Amniotic epithelial cell (primary cell): ENCODE measurements at places on chromosomes 16 and 17.

DNA sequence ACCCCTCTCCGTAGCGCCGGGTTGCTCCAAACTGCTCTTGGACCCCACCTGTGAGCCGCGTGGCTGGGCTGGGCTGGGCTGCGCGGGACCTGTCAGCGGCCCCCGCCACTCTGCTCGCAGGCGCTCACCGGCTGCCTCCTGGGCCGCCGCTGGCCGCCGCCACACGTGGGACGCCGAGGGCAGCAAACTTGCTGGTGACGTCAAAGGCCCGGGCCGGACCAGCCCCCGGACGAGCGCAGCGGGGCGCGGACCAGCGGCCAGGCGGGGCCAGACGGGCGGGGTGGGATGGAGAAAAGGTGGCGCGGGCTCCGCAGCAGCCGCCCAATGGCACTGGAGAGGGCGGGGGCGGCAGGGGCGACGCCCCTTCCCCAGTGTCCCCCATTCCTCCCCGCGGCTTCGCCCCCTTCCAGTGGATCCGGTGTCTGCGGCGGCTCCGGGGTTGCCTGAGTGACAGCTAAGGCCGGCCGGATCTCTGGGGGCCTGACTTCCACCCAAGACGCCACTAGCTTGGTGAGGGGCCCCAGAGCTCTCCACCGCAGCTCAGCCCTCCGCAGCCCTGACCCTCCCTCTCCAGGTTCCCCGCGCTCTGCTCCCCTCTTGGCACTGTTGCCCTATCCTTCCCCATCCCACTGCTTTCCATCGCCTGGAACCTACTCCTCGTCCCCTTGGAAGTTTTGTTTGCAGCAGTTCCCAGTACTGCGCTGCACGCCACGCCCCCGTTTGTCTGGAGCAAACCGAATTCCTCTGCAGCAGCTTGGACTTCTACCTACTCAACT, at the start of gene HS3ST3A1:
TSS of gene HS3ST3A1 (minus strand) at position 154 of the 776 bp plus-strand sequence. CDS start 800 bp downstream, outside the sequence.
- peak; percentile 84 for DNase-seq

GRCh38 chr16:48559462-48560211, 50.3 kb downstream of the N4BP1 start:
- DNase-seq: no peak

DNA sequence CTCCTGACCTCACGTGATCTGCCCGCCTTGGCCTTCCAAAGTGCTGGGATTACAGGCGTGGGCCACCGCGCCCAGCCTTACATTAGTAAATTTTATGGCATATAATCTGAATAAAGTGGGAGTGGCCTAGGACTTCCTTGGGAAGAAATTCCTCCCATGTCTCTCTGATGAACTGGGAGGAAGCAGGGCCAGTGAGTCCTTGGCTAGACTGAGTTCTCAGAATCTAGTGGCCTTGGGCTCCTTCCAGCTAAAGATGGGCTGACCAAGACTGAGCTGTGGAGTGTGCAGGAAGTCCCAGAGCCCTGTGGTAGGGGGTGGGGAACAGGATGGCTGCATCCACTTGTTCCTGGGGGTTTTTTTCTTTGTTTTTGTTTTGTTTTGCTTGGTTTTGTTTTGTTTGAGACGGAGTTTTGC, 10.0 kb upstream of the NAGLU start:
- DNase-seq: peak; percentile 36

GRCh38 chr17:1762901-1763898, 1.3 kb downstream of the SERPINF1 start:
- DNase-seq: peak; percentile 70

DNA sequence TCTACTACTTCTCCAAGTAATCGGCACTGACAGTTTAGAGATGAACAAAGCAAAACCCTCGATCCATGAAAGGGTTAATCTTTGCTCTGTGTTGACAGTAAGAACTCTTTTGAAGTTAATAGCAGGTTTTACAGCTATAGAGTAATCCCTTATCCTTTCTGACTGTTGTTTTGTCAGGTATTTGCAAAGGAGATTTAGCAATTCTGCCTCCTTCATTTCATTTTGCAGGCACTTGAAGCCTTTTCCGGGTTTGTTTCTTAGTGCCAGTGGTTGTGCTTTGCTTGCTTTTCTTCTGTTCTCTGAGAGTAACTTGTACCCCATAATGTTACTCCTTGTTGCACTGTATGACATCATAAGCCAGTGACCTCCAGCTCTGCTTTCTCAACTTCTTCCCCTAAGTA, 64.5 kb downstream of the TANGO6 start:
- peak; percentile 17 for DNase-seq

GRCh38 chr16:7257016-7257415, 75.6 kb upstream of the RBFOX1 start:
- DNase-seq: no peak

DNA sequence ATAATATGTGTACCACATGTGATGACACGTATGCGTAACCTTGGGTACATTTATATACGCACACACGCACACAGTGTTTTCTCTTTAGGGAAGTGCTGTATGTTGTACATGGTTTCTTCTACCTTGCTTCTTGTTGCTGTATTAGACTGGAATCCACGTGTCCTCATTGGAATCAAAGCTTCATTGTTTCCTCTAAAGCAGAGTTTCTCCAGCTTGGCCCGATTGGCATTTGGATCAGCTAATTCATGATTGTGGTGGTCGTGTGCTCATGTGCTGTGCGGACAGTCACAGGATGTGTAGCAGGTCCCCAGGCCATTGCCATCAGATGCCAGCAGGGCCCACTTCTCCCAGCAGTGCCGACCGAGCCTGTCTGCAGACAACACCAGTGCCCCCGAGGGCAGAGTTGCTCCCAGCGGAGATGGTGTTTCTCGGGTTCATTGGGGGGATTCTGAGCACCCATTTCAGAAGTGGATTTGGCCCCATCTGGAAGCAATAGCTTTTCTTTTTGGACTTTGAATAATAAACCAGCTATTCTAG, 148.4 kb downstream of the RPTOR start:
- no peak for DNase-seq

DNA sequence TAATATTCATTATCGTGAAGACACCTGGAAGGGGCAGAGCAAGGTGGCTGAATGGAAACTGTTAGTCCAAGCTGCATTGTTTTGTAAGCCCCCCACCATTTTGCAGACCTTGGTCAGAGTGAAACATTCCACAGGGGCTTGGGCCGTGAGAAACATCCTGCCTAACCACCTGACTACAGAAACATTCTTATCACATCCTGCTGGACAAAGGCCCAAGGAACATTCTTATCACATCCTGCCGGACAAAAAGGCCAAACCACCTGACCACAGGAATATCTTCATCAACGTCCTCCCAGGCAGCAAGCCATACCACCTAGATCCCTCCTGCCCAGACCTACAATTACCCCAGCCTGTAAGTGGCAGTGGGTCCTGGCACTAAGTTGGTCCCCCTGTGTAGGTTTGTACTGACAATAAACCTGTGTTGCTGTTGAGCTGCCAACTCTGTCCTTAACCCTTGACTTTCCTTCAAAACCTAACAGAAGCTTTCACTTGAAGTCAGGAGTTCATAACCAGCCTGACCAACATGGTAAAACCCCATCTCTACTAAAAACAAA, 19.6 kb downstream of the ATF7IP2 start:
- DNase-seq: peak; percentile 94

GRCh38 chr16:55526441-55526840, 17.6 kb downstream of the LPCAT2 start:
- DNase-seq: no peak

DNA sequence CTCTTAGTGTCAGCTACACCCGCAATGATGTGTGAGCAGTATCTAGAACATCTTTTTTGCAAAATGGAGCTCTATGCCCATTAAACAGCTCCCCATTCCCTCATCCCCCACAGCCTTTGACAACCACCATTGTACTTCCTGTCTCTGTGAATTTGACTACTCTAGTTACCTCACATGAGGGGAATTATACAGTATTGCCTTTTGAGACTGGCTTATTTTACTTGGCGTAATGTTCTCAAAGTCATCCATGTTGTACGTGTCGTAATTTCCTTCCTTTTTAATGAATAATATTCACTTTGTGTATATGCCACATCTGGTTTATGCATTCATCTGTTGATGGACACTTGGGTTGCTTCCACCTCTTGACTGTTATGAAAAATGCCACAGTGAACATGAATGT, 23.2 kb upstream of the CCL22 start:
- DNase-seq: no peak

- no peak for DNase-seq
Measured at GRCh38 chr17:64339516-64340490, 50.9 kb downstream of the PECAM1 start.

- no peak for DNase-seq
Measured at GRCh38 chr16:86376837-86377236, 133.5 kb upstream of the FOXF1 start.

GRCh38 chr17:2084036-2084765, 29.3 kb downstream of the HIC1 start:
- DNase-seq: no peak

- peak; percentile 63 for DNase-seq
Measured at GRCh38 chr17:34990921-34991365, 10.6 kb downstream of the LIG3 start.

DNA sequence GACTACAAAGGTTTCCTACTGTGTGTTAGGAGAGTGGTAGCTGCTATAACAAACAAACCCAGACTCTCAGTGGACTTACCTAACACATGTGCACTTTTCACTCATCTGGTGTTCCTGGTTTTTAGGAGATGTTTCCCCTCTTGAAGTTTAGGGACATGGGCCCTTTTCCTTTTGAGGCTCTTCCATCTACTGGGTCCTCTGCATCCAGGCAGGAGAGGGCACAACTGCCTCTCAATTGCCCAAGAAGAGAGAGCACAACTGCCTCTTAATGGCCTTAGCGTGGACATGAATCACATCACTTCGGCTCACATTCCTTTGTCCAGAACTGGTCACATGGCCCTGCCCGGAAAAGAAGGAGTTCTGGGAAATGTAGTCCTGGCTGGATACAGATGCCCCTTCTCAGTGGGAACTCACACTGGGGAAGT, 9.8 kb upstream of the TNRC6C start:
- DNase-seq: peak; percentile 72

DNA sequence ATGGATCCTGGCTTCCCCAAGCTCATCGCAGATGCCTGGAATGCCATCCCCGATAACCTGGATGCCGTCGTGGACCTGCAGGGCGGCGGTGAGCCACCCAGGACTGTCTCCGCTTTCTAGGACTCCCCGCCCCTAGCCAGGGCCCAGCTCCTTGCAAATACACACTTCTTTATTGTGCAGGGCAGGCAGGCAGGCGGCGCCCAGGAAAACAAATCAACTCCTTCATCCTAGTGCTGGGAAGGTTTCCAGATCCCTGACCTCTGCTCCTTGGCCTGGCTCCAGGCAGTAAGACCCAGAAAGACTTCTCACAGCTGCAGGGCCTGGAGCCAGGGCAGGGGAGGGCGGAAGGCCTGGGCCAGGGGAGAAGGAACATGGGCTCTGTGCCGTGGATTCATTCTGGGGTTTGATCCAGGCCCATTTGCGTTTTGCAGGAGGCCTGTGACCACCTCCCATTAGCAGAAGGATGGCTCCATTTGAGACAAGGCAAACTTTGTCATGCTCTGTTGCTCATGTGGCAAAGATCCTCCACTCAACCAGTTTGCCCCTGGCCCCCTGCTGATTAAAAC, 6.0 kb upstream of the LPCAT2 start:
- DNase-seq: peak; percentile 97

DNA sequence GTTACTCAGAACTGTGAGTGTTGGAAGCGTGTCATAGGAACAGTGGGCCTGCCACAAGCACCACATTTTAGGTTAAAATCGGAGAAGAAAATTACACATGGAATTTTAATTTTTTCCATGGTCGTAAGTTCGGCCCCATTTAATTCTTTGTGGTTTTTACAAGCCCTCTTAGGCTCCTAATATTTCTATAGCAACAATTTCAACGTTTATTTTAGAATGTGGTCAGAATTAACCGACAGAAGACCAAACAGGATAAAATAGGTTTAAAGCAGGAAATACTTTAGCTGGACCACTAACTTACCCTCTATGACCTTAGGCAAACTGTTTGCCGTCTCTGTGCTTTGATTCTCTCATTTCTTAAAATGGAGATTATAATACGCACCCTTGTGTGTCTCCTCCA, 69.9 kb downstream of the FTO start:
- DNase-seq: no peak

GRCh38 chr16:27698746-27699145, 148.8 kb downstream of the KATNIP start:
- DNase-seq: no peak

DNA sequence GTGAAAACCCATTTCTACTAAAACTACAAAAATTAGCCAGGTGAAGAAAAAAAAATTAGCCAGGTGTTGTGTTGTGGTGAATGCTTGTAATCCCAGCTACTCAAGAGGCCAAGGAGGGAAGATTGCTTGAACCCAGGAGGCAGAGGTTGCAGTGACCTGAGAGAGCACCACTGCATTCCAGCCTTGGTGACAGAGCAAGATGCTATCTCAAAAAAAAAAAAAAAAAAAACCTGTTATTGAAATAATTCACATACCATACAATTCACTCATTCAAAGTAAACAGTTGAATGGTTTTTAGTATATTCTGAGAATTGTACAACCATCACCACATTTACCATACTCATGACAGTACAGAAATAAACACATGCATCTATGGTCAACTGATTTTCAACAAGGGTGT, 31.0 kb downstream of the ZNRF1 start:
- DNase-seq: peak; percentile 49

GRCh38 chr17:44348234-44348987, 3.3 kb downstream of the GRN start:
- DNase-seq: no peak

- DNase-seq: no peak
Measured at GRCh38 chr17:82231312-82231561, 2.4 kb downstream of the SLC16A3 start.

DNA sequence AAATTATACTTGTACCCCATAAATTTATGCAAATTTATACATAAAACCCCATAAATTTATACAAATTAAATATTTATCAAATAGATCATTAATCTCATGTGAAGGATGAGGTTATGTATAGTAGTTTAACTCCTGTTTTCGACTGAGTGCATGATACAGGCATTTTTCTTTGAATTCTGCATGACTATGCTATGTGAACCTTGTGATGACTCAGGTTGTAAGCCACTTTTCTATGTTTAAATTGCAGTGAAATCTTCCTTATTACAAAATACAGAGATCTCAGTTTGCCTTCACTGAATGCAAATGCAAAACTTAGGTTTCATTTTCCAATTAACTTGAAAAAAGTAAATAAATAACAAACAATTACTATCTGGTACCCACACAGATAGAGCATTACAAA, 843.7 kb downstream of the CDH11 start:
- peak; percentile 21 for DNase-seq

DNA sequence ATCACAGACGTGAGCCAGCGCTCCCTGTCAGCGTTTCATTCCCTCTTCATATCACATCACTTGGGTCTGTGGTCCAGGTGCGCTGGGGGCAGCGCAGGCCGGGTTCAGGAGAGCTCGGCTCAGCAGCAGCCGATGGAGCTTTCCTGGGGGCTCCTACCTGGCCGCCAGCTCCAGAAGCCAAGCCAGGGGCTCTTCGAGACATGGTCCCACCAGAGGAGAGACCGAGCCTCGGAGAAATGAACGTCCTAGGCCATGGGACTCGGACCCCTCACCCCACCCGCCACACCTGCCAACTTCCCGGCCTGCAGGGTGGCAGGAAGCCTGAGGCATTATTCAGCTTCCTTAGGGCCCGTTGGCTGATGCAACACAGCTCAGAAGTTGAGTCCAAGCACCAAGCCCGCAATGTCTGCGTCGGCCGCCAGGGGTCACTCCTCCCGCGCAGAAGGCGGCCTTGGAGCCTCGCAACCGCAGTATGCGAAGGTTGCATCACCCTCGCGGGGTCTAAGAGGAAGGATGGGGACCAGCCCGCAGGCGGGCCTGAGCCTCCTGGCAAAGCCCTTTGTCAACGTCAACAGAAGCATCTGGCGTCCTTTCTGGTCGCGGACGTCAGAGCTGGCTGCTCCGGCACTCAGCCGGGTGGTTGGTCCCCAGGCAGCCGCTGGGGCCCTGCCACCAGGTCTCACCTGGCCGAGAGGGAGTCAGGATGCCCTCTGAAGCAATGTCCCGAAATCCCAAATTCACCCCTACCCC, 13.2 kb upstream of the KLHDC4 start:
- peak; percentile 89 for DNase-seq

GRCh38 chr17:41863074-41863848, 2.0 kb downstream of the KLHL11 start:
- DNase-seq: no peak
